ENCODE measurements at places on chromosomes 7 and 10. TPM values are rescaled to one million over a fixed set of nuclear protein-coding genes. Genes with fewer than 3 reads are reported as not detected.
A peak's percentile ranks its signal among the peaks of the same experiment; 100 is the strongest.

- H3K4me3 ChIP-seq = no peak overlapping the region
- H3K36me3 ChIP-seq = no peaks in the 10 kb centered on the region
- H3K4me1 ChIP-seq = no peaks in the 10 kb centered on the region
- peaks cover 13% of the 10 kb centered on the region for H3K27me3 ChIP-seq
- H3K27ac ChIP-seq = no peak overlapping the region
Observed at GRCh38 chr7:45435846-45436245, 138.3 kb upstream of the ADCY1 start.

DNA sequence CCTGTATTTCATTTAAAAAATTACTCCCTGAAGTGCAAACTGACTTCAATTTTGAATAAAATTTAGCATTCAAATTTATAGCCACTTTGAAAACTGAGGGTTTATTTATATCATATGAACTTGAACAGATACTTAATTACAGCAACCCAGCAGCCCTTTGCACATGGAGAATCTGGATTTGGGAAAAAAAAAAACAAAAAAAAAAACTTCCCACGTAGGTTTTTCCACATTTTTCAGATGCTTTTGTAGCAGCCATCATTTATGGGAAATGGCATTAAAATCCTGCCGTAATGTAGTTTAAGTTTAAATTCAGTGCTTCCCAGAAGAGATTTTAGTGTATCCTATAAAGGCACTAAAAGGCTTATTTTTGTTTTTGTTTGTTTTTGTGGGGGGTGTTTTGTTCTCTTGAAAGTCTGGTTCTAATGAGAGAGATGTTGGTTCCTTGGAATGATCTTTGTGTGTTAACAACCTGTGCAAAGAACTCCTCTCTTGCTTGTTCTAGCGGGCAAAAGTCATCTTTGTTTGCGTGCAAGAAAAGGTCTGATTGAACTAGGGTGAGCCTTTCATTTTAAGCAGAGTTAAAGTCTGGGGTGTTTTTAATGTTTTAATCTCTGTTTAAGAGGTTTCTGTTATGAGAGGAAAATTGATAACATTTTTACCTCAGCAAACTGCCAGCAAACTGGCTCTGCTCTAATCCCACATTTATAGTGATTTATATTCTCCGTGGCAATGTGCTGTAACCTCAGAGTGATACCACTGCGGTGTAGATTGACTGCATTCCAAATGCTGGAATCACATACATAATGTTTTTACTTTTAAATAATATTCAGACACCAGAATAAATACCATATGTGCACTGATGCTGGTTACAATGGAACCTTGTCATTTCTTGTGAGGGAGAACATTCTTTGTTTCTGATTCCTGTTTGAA is 105.5 kb downstream of the WNT2 start:
- H3K36me3 ChIP-seq = peaks cover 12% of the 10 kb centered on the region
- DNase-seq = no peak
- no peaks in the 10 kb centered on the region for H3K4me1 ChIP-seq
- no peak overlapping the region for H3K4me3 ChIP-seq
- no peaks in the 10 kb centered on the region for H3K27me3 ChIP-seq

The ST8SIA6 gene
- not detected for total RNA-seq

The SPDYE16 gene
- total RNA-seq = 0.35 TPM

GRCh38 chr7:36972140-36972518 is 247.8 kb upstream of the AOAH start:
- H3K27ac ChIP-seq = no peak overlapping the region
- peaks cover 2% of the 10 kb centered on the region for H3K36me3 ChIP-seq
- no peak overlapping the region for H3K4me3 ChIP-seq
- no peaks in the 10 kb centered on the region for H3K27me3 ChIP-seq

DNA sequence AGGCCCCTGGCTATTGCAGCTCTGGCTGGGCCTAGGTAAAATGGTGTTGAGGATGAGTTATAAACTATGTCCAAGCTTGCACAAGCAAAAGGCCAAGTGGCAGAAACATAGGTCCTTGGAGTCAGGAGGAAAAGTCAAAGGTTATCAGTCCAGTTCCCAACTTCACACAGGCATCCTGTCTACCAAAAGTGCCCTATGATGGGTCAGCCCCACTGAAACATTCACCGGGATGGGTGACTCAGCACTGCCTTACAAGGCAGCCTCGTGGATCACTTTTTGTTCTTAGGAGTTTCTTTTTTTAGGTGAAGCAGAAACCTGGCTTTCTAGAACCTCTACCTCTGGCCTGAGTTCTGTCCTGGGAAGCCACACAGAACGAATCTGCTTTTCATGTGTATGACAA is 158.8 kb upstream of the LYZL2 start:
- no peak for DNase-seq
- peaks cover 3% of the 10 kb centered on the region for H3K27me3 ChIP-seq
- H3K27ac ChIP-seq = no peak overlapping the region
- no peak overlapping the region for H3K4me3 ChIP-seq
- H3K36me3 ChIP-seq = peaks cover 3% of the 10 kb centered on the region
- peaks cover 49% of the 10 kb centered on the region for H3K4me1 ChIP-seq

DNA sequence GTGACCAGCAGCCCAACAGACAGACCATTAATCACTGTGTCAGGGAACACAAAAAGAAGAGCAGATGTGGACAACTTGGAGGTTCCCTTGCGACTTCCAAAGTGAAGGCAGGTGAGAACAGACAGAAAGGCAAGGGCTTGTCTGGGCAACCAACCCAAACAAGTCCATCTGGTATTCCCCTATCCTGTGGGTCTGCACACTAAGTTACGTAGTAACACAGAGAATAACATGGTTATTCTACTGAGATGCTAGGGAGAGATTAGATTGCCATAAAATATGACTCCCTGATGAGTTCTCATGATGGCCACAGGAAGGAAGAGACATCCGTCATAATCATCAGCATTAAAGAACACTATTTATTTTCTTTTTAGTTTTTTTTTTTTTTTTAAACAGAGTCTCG is 252.2 kb downstream of the CALN1 start:
- no peak overlapping the region for H3K27ac ChIP-seq
- DNase-seq = no peak
- H3K4me3 ChIP-seq = no peak overlapping the region
- no peaks in the 10 kb centered on the region for H3K4me1 ChIP-seq
- H3K36me3 ChIP-seq = peaks cover 4% of the 10 kb centered on the region

The ABCB1 gene
- 6.1 TPM for total RNA-seq

GRCh38 chr10:60570272-60570865 is 180.7 kb upstream of the ANK3 start:
- no peak overlapping the region for H3K27ac ChIP-seq
- H3K4me3 ChIP-seq = peak overlapping the region; percentile 9
- peaks cover 21% of the 10 kb centered on the region for H3K4me1 ChIP-seq
- no peak for DNase-seq
- peaks cover 10% of the 10 kb centered on the region for H3K36me3 ChIP-seq

DNA sequence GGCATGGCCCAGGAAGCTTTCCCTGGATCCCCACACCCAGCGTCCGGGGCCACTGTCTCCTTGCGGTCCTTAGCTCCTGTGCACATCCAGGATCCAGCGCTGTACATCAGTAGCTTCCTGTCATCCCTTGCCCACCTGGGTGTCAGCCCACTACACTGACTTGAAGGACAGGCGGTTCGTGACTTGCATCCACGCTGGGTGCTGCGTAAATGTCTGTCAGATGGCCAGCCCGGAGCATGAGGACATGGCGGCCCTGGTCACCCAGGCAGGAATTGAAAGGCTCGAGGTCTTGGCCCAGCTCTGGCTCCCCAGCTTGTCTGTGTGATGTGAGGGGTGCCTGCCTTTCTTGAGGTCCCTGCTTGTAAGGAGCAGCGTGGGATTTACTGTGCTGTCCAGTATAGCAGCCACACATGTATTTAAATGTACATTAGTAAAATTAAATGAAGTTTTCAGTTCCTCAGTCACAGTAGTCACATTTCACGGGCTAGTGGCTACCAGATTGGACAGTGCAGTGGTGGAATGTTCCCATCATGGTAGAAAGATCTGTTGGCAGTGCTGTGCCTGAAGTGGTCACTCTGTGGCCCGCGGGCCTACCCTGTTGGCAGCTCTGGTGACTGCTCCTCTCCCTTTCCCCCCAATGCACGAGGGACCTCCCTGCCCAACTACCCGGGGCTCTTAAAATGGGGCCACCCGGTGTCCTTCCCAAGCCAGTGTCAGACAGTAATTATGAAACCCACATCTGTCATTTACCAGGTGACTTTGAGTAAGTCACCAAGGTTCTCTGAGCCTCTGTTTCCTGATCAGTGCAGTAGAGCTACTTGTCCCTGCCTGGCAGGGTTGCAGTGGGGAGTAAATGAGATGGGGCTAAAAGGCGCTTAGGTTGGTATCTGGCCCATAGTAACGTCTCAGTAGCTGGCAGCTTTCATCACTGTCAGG is 97.8 kb upstream of the PPIF start:
- no peak for DNase-seq
- peaks cover 42% of the 10 kb centered on the region for H3K4me1 ChIP-seq
- no peaks in the 10 kb centered on the region for H3K27me3 ChIP-seq
- H3K4me3 ChIP-seq = peak overlapping the region; percentile 44

The EMX2 gene
- 1.1 TPM for total RNA-seq

GRCh38 chr10:67612577-67613537 is 83.1 kb downstream of the CTNNA3 start:
- no peaks in the 10 kb centered on the region for H3K36me3 ChIP-seq
- peaks cover 20% of the 10 kb centered on the region for H3K4me1 ChIP-seq
- no peak overlapping the region for H3K4me3 ChIP-seq
- H3K27me3 ChIP-seq = no peaks in the 10 kb centered on the region

GRCh38 chr7:5545222-5545914 is 121.7 kb upstream of the TNRC18 start:
- H3K27me3 ChIP-seq = no peaks in the 10 kb centered on the region
- no peaks in the 10 kb centered on the region for H3K36me3 ChIP-seq
- DNase-seq = no peak
- no peak overlapping the region for H3K4me3 ChIP-seq
- no peaks in the 10 kb centered on the region for H3K4me1 ChIP-seq

- H3K27me3 ChIP-seq = no peaks in the 10 kb centered on the region
- no peaks in the 10 kb centered on the region for H3K36me3 ChIP-seq
- DNase-seq = no peak
- H3K4me3 ChIP-seq = no peak overlapping the region
- peaks cover 7% of the 10 kb centered on the region for H3K4me1 ChIP-seq
Observed at GRCh38 chr10:128566361-128566968, 440.2 kb upstream of the MKI67 start.

The DPYSL4 gene
- 145 TPM for total RNA-seq

The NXPH1 gene
- total RNA-seq = 1.0 TPM

The NPC1L1 gene
- 0.18 TPM for total RNA-seq

DNA sequence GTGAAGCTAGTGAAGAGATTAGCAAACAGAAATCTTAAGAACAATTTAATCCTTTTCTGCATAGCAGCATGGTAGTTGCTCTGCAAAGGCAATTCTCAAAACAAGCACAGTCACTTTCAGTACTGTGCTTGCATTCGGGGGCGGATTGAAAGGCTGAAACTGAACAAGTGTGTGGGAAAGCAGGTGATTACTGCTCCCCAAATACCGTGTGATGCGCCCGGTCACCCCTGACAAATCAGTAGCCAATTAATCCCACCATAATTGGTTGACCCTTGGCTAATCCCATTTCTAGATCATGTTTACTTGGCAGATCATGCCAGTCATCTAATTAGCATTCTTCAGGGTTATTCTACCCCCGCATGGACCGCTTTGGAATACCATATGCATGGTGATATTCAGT is 76.5 kb upstream of the ADRB1 start:
- H3K4me1 ChIP-seq = no peaks in the 10 kb centered on the region
- H3K27ac ChIP-seq = no peak overlapping the region
- no peak for DNase-seq
- no peaks in the 10 kb centered on the region for H3K36me3 ChIP-seq
